ENCODE measurements at places on chromosomes 2 and 18. TPM values are rescaled to one million over a fixed set of nuclear protein-coding genes. Genes with fewer than 3 reads are reported as not detected.

DNA sequence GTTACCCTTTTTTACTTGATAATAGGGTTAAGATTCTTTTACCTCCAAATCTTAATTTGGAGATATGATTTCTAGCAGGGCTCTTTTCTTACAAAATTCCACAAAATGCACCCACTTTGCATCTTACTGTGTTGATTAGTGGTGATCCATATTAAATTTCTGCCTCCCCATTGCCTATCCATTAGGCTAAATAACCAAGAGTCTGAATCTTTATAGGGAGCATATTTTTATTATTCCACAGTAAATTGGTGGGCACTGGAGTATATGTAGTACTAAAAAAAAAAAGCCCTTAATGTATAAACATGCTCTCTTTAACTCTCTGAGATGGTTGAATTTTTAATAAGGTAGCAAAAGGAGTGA lies 8.1 kb upstream of the TXNDC2 start:
- no peak for DNase-seq

- no peak for DNase-seq
These were observed 250.6 kb upstream of the HNRNPA3 start for GRCh38 chr2:176961775-176962619.

DNA sequence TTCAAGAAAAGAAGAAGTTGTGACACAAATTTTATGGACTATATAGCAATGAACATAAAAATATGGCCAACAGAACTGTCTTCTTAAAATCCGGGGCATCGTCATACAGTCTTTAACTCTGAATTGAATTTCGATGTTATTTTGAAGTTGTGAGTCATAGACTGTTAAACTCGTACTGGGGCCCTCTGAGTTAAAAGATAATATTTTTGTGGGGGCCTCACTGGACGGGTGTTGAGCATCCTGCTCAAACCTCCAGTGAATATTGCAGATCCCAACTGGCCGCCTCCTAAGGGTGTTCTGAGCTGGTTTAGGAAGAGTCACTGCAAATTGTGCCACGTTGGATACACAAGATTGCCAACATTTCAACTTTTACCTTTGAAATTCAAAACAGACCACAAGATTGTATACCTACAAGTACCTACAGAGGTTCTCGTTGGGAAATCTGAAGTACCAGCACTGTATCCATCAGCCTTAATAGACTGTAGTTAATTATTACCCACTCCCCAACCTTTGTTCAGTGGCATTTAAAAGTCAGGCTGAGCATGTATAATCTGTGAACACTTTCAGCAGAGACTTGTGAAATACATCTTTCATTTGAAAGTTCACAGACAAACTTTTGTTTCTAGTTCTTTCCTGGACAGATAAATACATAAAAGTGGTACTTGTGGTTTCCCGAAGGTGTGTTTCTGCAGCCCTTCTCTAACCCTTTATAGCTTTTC lies 27.8 kb downstream of the KLHL23 start:
- DNase-seq: no peak

GRCh38 chr18:48391868-48392267 lies 17.3 kb downstream of the ZBTB7C start:
- DNase-seq: peak; percentile 9

DNA sequence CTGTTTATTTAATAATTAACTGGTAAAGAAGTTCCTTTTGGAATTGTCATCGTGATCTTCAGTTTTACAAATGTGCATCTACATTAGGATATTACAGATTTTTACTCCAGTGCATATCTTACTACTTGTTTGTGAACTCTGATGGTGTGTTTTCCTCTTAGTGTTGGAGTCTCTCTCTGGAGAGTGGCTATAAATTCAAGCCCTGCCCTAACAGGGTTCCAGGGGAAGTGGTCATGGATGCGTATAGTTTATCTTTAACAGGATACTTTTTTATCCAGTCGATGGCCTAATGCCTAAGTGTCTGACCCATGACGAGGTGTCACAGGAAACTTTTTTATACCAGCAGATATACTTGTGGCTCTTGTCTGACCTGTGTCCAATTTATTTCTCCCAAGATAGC lies 75.4 kb downstream of the CHN1 start:
- no peak for DNase-seq

DNA sequence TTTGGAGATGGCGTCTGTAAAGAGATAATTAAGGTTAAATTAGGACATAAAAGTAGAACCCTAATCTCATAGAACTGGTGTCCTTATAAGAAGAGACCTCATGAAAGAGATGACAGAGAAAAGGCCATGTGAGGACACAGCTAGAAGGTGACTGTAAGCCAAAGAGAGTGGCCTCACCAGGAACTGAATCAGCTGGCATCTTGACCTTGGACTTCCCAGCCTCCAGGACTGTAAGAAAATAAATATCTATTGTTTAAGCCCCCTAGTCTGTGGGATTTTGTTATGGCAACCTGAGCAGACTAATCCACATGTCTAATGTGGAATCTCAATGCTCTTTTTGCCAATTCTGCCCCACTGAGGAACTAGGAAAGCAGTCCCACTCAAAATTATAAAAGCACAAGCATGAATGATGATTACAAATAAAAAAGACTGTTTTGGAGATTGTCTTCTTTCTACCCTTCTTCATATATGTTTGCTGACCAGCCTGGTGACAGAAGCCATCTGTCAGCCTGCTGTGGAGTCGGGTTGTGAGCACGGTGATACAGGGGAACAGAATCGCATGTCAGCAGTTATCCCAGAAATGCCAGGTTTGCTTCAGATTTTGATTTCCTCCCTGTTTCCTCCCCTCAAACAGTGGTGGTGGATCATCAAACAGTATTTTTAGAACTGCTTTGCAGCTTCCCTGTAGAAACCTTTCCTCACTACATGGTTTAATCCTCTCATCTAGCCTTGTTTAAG lies 54.2 kb downstream of the INPP4A start:
- no peak for DNase-seq

- no peak for DNase-seq
These were observed 90.8 kb upstream of the PIK3C3 start for GRCh38 chr18:41864216-41864615.

- no peak for DNase-seq
These were observed 127.0 kb upstream of the FZD5 start for GRCh38 chr2:207896525-207897285.

GRCh38 chr2:112642966-112643365 lies 2.8 kb upstream of the SLC20A1 start:
- no peak for DNase-seq

GRCh38 chr18:41466436-41467160 lies 488.4 kb upstream of the PIK3C3 start:
- DNase-seq: no peak

GRCh38 chr2:10879624-10880585 lies 31.8 kb upstream of the KCNF1 start:
- DNase-seq: no peak

- no peak for DNase-seq
These were observed 726.8 kb upstream of the DDX18 start for GRCh38 chr2:117087535-117088291.

DNA sequence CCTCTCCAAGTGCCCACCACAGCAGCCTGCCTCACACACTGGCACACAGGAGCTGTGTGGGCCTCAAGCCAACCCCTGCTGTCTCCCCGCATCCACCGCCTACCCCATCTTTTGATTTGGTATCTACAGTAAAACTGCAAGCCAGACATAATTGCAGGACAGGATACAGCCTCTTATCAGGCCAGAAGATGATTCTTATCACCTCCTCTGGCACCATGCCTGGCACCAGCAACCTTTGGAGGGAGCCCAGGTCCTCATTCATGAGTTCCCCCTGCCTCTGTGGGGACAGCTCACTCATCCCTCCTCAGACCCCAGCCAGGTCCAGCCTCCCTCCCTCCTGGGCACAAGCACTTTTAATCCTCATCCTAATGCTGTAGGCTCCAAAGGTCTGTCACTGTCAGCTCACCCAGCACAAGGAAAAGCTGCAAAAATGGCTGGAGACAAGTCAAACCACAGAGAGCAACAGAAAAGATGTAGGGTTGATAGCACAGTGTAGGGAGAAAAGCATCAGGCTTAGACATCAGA lies 9.7 kb downstream of the RAB11FIP5 start:
- DNase-seq: peak; percentile 16

DNA sequence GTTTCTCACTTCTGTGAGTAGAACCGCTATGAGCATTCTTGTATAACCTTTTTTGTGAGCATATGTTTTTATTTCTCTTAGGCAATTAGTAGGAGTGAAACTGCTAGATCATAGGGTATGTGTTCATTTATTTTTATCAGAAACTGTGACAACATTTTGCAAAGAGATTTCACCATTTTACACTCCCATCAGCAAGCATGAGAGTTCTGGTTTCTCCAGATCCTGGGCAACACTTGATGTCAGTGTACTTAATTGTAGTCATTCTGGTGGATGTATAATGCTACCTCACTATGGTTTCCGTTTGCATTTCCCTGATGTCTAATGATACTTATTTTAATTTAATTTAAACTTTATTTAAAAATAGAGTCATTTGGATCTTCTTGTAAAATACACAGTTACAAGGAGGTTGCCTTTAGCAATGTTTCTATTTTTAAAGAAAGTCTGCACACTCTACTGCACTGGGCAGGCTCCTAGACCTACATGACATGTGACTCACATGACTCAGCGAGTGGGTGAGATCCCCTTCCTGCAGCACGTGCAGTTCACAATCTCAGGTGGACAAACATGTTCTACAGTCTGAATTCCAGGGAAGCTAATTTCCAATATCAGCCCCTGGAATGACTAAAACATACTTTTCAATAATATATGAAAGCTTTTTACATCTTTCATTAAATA lies 127.0 kb upstream of the BCL2L11 start:
- no peak for DNase-seq

- peak; percentile 31 for DNase-seq
These were observed 52.0 kb downstream of the FTCDNL1 start for GRCh38 chr2:199798831-199799580.

GRCh38 chr18:58310517-58310916 lies 266.5 kb downstream of the NEDD4L start:
- no peak for DNase-seq

DNA sequence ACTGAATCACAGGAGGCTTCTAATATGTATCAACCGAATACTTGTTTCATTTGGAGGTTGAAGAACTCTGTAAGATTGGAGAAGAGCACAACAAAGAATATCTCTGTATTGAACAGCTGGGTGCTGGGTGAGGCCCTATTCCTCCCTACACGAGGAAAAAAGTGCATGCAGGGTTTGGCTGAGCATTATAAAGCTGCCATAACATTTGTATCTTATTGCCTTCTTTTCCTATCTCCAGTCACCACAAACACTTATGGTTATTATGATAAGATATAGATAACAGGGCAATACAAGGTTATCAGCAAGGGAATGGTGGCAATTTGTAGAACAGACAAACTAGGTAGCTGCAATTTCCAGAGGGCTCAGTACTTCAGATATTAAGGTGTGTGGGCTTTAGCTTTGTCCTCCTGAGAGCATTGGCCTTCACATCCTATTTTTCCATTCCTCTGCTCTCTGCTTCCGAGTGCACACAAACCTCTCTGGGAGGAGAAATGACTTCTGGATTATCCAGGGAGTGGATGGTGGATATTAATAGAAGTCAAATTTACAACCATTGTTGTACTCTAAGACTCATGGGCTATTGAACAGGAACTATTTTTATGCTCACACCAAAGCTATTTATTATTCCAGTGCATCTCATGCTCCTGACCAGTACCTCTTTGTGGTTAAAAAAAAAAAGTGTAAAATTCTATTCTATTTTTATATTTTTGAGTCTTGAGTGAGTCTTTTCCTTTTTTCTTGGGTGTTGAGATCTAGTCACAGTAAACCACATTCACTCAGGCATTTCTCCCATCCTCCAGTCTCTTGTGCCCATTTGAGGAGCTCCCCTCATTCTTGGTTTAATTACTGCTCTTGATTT lies 248.4 kb downstream of the ETAA1 start:
- DNase-seq: peak; percentile 55

DNA sequence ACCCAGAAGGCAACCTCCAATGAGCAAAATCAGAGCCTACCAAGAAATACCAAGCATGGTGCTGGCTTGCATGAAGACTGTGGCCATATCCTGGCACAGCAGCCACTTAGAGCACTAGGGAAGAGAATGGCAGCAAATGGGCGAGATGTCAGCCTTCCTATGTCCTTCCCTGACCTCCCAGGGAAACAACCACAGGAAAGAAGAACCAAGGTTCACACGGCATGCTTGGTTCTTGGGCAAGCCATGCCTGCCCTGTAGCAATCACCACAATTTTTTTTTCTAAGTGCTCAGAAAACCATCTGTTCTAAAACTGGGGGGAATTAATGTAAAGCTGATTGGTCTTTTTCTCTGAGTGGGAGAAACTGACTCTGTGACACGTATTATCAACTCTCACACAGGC lies 27.8 kb downstream of the GALNT14 start:
- DNase-seq: no peak

GRCh38 chr18:63299837-63300745 lies 19.5 kb downstream of the BCL2 start:
- DNase-seq: no peak

DNA sequence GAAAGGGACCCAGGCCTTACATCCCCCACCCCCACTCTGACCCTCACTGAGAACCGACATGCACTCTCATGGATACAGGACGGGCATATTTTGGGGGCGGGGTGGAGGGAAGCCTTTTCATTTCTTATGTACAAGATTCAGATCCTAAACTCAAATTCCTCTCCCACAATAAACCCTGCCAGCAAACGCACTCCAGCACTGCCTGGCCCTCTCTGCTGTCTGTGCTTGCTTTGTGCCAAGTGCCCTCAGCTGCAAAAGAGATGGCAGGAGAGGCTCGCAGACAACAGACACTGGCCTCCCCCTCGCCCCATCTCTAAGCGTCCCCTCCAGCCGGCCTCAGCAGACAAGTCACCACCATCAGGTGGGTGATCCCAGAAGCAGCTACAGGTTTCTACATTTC lies 42.4 kb downstream of the FAM168B start:
- no peak for DNase-seq

DNA sequence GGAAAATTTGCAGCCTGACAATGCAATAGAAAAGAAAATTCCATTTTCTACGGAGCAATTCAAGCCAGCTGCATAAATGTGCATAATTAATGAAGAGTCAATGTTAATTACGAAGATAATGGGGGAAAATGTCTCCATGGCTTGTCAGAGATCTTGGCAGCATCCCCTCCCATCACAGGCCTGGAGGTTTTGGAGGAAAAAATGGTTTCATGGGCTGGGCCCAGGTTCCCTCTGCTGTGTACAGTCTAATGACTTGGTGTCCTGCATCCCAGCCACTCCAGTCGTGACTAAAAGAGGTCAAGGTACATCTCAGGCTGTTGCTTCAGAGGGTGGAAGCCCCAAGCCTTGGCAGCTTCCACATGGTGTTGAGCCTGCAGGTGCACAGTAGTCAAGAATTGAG lies 779.7 kb downstream of the DCDC2C start:
- no peak for DNase-seq

Gene SNRPD1
- 78.2 TPM for total RNA-seq

Gene TMEM163
- not detected for total RNA-seq

Gene CDH19
- total RNA-seq: not detected

Gene ZAP70
- not detected for total RNA-seq

Gene DNAJC5G
- total RNA-seq: not detected

Gene CXCR1
- total RNA-seq: not detected

Measured in fibroblast of the aortic adventitia (primary cell).